Lung microvascular endothelial cell (primary cell): ENCODE measurements at places on chromosomes 12 and 14.

- DNase-seq: peak; percentile 47
These were observed 37.9 kb downstream of the ISCA2 start for GRCh38 chr14:74531467-74531866.

- DNase-seq: no peak
These were observed 67.3 kb downstream of the STXBP6 start for GRCh38 chr14:24982472-24983155.

DNA sequence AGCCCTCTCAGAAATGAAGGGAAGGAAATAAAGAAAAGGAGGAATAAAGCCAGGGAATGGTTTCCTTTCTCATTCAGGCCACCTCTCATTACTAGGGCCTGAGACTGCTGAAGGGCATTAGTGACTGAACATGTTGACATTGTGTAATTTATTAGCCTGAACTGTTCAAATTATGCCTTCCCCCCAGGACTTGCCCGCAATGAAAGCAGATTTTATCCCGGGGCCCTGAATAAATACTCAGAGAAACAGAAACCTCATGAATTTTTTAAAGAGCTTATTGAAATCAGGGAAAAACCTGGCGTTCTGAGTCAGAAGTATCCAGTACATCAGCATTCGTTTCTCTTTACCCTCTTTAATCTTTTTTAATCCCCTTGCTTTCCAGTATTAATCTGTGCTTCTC, 35.9 kb upstream of the WSCD2 start:
- no peak for DNase-seq

DNA sequence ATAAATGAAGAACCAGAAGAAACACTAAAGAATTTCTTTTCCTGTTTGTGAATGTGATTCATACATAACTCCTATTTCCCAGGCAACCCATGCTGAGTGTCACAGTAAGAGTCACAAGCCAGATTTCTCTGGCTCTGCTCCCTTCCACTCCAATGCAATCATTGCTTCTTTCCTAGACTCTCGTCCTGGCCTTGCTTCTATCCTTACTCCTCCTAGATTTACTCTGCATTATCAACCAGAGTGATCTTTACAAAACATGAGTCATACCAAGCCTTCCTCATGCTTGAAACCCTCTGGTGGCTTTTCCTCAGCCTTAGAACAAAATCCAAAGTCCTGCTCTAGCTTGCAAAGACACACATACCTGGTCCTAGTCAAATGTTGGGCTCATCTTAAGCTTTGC, 13.3 kb downstream of the IL22 start:
- DNase-seq: peak; percentile 64

DNA sequence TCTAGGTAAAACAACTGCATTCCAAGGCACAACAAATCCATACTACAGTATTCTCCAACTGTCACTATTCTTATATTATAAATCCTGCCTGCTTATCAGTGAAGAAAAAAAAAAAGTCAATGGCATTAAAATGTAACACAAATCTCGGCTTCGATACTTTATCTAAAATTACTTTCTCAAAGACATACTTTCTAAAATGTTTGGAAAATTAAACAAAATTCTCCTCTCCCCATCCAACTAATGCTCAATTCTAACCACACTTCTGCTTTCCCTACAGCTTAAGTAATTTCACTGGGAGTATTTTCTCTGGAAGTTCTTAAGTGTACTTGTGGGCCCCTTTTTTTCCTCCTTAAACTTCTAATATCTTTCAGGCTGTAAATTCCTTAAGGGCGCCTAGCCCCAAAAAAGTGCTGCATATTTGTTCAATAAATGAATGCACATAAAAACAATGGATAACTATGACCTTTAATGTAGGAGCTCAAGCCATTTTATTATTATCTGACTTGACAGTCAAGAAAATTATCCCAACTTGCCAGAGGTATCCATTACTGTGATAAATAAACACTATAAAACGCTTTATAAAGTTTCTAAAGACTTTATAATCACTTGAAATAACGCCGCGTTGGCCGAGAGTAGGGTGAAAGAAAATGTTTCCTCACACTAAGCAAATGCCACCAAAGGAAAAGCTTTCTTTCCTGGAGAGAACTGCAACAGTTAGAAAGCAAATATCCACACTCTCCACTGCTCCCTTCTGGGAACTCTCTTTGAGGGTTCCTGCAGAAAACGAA, 977 bp downstream of the HEATR5A start:
- DNase-seq: peak; percentile 3

GRCh38 chr12:124392667-124393413, 97.9 kb downstream of the RFLNA start:
- peak; percentile 81 for DNase-seq

GRCh38 chr14:44589180-44589579, 82.1 kb upstream of the FSCB start:
- no peak for DNase-seq

DNA sequence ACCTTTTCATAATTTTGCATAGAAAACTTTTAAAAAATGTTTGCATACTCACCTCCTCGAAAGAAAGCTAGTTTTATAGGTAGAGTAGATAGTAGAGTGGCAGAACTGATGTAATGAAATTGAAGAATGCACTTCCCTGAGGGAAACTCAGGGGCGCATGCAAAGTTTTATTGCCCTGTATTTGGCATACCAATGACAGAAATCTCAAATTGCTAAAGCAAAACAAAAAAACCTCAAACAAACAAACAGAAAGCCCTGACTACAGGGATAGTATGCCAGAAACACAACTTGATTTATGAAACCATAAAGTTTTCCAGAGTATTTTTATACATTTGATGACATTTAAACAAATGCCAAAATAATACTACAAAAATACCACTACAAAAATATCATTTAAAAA, 1.8 kb downstream of the RASSF9 start:
- DNase-seq: no peak
